Cardiac fibroblast (primary cell): ENCODE measurements at places on chromosomes 5 and 9.
A peak's percentile ranks its signal among the peaks of the same experiment; 100 is the strongest.

GRCh38 chr5:17839848-17840247 lies 205.6 kb downstream of the TAF11L14 start:
- DNase-seq = no peak

DNA sequence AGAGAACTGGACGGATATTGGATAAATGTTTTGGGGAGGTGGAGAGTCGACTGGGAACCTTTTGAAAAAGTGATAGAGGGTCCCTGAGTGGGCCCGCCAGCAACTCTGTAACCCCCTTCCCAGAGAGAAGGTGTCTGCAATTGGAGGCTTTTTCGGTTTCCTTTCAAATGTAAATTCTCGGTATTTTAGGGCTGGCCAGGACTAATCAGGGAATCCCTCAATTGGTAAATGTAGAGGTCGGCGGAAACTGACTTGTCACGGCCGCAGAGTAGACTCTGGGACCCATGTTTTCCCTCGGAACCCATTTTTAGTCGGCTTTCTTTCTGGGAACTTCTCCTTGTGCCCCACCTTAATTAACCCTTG lies 524 bp downstream of the CCNB1 start:
- peak; percentile 33 for DNase-seq

GRCh38 chr5:8382456-8382855 lies 513.5 kb downstream of the MTRR start:
- no peak for DNase-seq

- DNase-seq = peak; percentile 60
These were observed 724 bp downstream of the NR2F1-AS1 start for GRCh38 chr5:93580063-93580926.

GRCh38 chr5:142915813-142916424 lies 145.7 kb downstream of the ARHGAP26 start:
- peak; percentile 34 for DNase-seq
